ENCODE measurements at places on chromosomes 16 and 17.

- DNase-seq = no peak
Observed at GRCh38 chr17:21286909-21287702, 2.6 kb downstream of the MAP2K3 start.

- no peak for DNase-seq
Observed at GRCh38 chr16:50598256-50598894, 50.2 kb downstream of the NKD1 start.

GRCh38 chr17:4833941-4834680 is 971 bp downstream of the MINK1 start:
- DNase-seq = no peak

GRCh38 chr17:32287804-32288511 is 22.3 kb downstream of the RHBDL3 start:
- no peak for DNase-seq
